ENCODE measurements at places on chromosomes 2 and 18.

DNA sequence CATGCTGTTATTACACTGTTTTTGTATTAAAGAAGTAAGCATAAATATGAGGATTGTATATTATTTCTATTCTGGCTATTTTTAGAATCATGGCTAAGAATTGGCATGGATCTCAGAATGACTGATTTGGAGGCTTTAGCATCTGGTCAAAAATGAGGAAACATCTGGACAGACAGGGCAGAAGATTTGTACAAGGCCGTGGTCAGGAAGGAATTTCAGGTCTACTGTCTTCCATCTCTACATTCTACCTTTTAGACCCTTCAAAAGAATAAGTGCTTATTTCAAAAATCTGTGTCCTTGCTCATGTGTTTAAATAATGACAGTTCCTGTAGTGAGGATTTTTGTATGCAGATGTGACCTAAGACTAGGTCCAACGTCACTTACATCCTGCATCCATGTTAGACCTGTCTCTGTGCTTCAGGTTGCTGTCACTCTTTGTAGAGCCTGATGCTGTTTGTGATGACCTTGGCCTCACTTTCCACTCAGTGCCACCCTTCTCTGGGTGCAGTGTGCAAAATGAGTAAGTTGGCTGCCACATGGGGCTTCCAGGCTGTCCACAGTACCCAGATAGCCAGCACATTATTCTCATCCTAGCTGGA, 54.7 kb upstream of the B3GNT2 start:
- DNase-seq = no peak

- no peak for DNase-seq
Observed at GRCh38 chr18:47247416-47248114, 3.9 kb downstream of the SKOR2 start.

GRCh38 chr2:211996857-211997256, 541.7 kb downstream of the ERBB4 start:
- DNase-seq = no peak

DNA sequence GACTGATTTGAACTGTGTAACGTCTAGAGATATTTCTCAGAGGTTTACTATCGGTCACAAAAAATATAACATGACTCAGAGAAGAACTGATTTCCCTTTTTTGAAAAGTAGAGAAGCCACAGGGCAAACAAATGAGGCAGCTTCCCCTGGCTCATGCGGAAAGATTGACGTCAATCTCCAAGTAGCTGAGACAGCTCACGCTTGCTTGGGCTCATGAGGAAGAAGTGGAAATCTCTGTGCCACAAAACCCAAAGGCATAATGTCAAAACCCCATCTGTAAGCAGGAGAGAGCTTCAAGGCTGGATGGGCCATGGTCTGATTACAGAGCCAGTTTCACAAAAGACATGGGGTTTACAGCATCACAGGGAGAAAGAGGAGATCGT, 188.1 kb downstream of the ARL4C start:
- DNase-seq = no peak

DNA sequence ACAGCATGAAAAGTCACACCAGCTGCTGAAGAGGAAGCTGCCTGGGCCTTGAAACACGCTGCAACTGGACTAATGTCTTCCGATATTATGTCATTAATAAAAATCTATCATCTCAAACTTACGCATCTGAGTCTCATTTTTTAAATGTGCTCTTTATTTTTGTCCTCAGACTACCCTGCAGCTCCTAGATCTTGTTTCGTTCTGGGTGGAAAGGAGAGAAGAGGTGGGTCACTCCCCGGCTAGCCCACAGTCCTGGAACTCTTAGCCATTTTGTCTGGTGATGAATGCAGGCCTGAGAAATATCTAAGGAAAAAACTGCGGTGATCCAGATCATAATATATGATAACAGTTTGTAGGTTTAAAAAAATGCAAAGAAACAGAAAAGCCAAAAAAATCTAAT, 73.3 kb downstream of the TXNL1 start:
- DNase-seq = no peak

DNA sequence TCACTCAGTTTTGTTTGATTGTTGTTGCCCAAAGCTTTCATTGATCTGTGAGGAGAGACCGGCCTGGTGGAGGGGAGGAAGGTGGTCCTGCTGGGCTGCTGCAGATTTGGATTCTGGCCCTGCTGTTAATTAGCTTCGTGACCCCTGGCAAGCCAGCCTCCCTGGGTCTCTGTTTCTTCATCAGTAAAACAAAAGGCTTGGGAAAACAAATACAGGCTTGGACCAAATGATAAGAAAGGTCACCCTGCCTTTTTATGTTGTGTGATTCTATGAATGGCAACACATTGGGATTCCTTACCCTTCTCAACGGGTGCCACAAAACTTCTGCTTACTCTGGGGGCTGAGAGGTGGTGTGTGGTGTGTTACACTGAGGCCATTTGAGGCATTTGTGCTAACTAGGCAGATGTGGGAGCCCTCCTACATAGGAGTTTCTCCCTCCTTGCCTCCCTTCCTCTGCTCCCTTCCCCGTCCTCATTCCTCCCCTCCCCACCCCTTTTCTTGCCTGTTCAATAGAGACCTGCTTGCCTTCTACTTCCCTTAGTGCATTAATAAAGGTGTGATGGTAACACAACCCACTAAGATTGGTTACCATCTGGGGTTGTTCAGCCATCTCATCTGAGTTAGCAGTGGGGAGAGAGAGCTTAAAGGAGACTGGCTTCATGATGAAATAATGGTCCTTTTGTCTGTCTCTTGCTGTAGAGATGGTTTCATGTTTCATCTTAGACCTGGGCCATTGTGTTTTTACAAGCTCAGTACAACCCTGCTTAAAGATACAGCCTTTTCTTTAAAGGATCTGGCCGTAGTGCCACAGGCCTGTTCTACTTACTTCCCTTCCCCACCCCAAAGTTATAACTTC, 96.2 kb downstream of the TANC1 start:
- DNase-seq = peak; percentile 50

DNA sequence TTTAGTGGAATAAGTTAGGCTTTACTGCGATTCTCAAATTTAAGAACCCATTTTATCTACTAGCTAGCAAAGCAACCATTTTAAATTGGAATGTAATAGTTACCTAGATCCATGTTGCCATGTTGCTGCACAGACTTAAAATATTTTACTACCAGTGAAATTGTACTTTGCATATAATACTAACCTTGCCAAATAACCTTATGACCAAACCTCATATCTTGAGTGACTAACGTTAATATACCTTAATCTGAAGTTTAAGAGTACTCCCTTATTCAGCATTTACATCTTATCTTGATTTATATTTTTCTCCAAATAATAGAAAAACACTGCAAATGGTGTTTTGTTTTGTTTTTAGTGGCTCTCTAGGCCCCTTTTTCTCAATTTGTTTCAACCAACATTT, 50.3 kb upstream of the NAB1 start:
- DNase-seq = no peak

GRCh38 chr2:8457092-8457481, 224.8 kb upstream of the ID2 start:
- no peak for DNase-seq

- peak; percentile 6 for DNase-seq
Observed at GRCh38 chr2:203867561-203868200, at the start of gene CTLA4. TSS of gene CTLA4 (plus strand) at chr2:203867771. CDS start at chr2:203867943, 172 bp downstream.
